ENCODE measurements at places on chromosomes 3 and 15. TPM values are rescaled to one million over a fixed set of nuclear protein-coding genes. Genes with fewer than 3 reads are reported as not detected.
A peak's percentile ranks its signal among the peaks of the same experiment; 100 is the strongest.

DNA sequence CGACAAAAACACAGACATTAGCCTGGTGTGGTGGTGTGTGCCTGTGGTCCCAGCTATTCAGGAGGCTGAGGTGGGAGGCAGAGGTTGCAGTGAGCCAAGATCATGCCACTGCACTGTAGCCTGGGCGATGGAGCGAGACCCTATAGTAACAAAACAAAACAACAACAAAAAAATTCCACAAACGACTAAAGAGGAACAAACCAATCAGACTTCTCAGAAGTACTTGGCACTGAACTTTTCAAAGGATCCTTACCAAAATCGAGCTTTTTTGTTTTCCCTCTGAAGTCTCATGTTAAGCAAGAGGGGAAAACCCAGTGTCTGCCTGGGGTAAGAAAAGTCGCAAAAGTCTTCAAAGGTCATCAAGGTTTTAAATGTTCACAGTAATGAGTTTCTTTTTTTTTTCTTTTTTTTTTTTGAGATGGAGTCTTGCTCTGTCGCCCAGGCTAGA, 30.1 kb upstream of the TFRC start:
- no peak for DNase-seq

DNA sequence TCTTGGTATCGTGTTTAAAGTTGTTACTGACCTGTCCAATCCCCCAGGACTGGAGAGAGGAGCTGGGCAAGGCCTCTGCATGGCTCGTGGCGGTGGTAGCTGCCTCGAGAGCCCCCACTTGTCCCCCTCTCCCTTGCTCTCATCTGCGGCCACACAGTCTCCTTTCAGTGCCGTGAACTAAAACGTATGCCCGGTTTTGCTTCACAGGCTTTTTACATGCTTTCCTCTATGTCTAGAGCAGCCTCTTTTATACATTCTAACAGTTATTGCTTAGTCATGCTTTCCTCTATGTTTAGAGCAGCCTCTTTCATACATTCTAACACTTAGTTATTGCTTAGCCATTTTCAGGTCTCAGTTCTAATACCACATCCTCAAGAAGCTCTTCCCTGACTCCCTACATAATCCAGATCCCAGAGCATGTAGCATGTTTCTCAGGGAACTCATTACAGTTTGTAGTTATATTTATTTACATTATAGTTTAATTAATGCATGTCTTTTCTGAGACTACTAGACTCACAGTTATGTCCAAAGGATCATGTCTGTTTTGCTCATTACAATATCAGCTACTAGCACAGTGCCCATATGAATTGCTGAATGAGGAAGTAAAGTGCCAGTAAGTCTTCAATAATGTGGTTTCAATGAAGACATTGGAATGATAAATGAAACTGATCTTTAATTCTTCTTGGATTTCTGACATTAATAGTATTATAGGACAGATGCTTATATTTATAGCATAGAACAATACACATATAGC, 66.5 kb upstream of the TBL1XR1 start:
- DNase-seq = no peak

GRCh38 chr3:122578069-122578740, 755 bp downstream of the PARP15 start:
- DNase-seq = no peak

EPB42 gene
- total RNA-seq = not detected

BNC1 gene
- total RNA-seq = not detected

DNA sequence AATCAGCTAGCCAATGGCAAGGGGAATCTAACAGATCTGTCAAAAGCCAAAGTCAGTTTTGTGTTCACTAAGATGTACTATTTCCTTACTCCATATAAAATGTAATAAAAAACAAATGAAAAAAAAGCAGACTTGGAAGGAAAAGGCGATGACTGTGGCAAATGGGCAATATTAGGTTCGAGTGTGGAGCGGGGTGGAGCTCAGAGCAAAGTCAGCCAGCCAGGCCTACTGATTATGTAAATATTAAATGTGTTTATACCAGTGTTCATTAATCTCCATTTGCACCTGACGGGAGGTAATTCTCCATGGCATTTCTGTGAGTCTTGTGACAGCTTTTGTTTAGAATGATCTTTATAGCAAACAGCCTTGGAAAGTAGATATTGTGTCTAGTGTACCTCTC, 96.2 kb upstream of the KCNMB2 start:
- no peak for DNase-seq

ASB7 gene
- total RNA-seq = 22.1 TPM

MBNL1 gene
- total RNA-seq = 398 TPM

DNA sequence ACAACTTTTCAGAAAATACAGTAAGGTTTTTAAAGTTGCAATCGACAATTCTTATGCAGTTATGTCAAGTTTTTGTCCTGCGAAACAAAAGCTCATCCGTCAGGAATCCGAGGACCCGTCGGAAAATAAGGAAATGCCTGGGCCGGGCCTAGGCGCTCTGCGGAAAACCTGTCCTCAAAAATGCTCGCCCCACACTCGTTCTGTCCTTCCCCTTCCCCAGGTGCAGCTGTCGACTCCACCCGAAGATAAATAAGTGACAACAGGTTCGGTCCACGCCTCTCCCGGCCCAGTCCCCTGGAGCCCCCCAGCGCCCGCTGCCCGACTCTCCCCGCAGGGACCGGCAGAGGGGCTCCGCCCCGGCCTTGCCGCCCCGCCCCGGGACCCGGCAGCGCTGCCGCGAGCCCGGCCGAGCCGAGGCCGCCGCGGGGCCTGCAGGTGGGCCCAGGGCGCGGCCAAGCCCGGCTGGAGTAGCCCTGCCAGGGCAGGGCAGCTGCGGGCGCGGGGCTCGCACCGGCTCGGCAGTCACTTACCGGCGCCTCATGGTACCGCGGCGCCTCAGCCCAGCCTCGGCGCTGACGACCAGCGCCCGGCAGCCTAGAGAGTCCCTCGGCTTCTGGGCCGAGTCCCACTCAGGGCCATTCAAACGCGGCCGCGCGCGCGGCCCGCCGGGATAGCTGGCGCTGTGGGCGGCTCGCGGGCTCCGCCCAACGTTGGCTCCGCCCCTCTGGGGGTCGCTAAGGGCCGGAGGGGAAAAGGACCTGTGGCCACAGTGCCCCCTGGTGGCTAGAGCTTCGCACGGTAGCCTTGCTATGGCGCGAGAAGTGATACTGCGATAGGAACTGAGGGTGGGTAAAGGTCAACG, at the start of gene KATNBL1:
Gene KATNBL1 (minus strand): TSS at position 676 of the 862 bp plus-strand sequence. CDS start 46,420 bp downstream, outside the sequence.
- DNase-seq = peak; percentile 98

EPHB1 gene
- 2.2 TPM for total RNA-seq

DNA sequence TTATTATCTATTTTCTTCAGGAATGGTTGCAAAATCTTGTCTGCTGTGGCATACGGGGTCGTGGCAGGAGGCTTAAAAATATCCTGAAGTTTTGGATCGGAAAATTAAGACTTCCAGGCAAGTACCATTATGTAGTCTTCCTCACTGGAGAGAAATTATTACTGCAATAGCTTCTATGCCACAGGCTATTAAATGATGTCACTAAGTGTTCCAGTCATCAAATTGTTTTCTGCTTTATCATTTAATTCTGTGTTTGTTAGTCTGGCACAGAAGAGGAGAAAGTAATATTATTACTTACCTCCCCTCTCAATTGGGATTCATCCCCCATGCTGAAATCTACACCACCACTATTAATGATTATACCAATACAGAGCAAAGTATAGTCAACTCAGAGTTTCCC, 378.2 kb upstream of the ALCAM start:
- DNase-seq = no peak
